Activated T-cell treated with anti-CD3 and anti-CD28 coated beads, Interleukin-2, amount 50 U/mL, for 1 hour (primary cell): ENCODE measurements at places on chromosomes 7 and 10.

DNA sequence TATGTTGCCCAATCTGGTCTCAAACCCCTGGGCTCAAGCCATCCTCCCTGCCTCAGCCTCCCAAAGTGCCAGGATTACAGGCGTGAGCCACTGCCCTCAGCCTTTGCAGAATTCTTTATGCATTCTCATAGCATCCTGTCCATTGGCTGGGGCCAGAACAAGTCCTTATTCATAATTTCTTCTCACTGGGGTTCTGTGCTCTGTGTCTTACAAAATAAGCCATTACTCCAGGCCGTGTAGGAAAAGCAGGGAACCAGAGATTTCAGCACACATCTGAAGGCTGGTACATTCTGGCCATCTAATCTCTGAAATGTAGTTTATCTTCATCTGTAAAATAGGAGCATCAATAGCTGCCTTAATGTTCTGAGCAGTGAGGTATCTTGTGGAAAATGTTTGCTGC is 10.3 kb upstream of the OCM start:
- no peak for DNase-seq

DNA sequence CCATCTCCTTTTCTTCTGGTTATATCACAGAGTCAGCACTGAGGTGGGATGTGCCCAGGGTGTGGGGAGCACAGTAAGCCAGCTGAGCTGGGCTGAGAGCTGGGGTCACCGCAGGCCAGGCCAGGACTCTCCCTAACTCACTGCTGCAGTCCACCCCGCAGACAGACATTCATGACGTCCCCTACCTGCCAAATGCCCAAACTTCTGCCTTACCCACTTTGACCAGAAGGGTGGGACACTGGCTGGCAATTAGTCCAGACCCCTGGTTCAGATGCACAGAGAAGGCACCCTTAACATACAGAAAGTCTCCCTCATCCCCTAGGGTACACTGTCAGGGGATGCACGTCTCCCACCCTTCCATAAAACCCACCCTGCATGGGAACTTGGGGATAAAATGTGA is 2.1 kb downstream of the DRGX start:
- DNase-seq = no peak

- no peak for DNase-seq
Observed at GRCh38 chr10:113000876-113001598, 51.0 kb downstream of the TCF7L2 start.

DNA sequence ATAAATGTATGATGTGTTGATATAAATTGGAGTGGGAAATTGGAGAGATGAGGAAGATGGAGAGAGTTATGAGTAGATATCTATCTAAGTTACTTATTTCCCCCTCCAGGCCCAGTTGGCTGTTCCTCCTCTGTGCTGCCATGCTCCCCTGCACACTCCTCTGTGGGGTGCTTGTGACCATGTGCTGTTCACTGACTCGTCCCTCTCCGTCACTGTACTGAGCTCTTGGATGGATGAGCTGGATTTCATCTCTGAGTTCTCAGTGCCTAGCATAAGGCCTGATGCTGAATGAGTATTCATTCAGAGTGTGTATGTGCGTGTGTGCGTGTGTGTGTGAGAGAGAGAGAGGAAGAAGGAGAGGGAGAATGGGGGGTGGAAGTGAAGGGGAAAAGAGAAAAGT is 14.5 kb downstream of the OR9A2 start:
- DNase-seq = no peak

DNA sequence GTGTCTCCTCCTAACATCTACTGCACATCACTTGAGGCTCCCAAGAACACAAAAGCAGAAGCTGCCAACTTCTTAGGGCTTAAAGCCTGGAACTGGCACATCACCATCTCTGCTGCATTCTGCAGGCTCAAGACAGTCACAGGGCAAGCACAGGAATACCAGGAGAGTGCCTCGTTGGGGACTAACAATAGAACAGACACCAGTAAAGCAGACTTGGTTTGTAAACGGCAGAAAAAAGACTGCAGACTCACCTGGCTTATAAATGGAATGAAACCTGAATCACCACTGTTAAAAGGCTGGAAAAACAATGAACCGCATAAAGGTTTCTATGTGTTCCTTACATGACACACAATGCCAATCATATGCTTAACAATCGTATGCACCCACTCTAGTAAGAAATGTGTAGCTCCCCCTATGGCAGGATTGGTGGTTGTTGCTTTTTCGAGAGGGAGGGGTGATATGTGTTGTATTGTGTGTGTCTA is 12.8 kb downstream of the RHEB start:
- DNase-seq = no peak

- DNase-seq = no peak
Observed at GRCh38 chr7:19102884-19103283, 14.6 kb downstream of the TWIST1 start.

GRCh38 chr7:116834815-116835504 is 27.4 kb upstream of the CAPZA2 start:
- no peak for DNase-seq

DNA sequence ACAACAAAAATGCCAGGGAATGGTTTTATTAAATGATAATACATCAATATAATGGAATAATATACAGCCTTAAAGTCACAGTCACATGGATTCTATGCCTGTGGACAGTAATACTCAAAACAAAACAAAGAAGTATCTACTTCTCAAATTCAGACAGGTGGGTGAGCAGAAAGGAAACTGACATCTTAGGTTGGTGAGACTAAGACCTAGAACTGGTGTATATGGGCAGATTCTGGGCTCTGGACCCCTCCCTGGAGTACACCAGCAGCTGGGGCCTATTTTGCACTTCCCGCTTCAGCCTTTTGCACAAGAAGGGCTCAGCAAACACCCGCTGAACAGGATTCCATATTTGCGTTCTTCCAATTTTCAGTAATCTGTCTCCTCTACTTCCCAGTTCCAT is 5.4 kb upstream of the FIS1 start:
- DNase-seq = no peak

DNA sequence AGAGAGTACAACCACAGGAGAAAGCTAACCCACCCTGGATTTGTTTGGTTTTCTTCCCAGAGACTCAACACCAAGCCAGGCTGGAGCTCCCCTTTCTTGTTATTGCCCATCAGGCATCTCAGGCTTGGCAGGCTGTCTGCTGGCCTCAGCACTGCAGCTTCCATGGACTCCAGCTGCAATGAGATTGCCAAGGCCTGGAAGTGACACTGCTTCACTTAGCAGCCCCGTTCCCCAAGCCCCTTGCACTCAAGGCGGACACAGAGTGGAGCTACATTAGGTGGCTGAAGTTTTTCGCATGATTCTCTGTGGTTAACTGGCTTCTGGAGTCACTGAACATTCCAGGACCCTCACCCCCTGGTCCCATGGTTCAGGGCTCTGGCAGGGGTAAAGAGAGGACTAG is 163.1 kb upstream of the GDF10 start:
- DNase-seq = no peak

DNA sequence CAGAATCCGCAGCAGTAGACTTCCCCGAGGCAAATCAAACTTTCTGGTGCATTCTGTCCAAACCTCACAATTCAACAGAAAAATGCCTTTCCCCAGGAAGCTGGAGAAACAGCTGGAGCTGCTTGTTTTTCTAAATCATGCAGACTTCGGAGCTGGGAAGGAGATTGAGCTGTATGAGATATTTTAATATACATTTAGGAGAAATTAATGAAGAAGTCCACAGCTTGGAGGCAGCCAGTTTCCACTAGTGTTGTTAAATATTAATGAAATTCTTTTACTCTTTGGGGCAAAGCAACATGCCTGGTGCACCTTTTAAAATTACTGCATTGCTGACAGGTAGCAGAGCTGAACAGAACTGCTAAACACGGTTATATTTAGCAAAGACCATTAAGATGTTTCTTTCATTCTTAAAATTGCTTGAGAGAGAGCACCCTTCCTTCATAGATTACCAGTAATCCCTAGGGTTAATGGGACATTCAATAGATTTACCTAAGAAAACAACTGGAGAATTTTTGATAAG is 566.4 kb downstream of the SORCS3 start:
- DNase-seq = no peak
